H1 (cell line): ENCODE measurements at places on chromosomes 6 and 20.

- DNase-seq = peak; percentile 70
Observed at GRCh38 chr6:127120023-127120786, 1.7 kb downstream of the RSPO3 start.

- no peak for DNase-seq
Observed at GRCh38 chr20:11153819-11154218, 480.0 kb upstream of the JAG1 start.

GRCh38 chr6:7324520-7324919 is 11.5 kb upstream of the SSR1 start:
- no peak for DNase-seq

DNA sequence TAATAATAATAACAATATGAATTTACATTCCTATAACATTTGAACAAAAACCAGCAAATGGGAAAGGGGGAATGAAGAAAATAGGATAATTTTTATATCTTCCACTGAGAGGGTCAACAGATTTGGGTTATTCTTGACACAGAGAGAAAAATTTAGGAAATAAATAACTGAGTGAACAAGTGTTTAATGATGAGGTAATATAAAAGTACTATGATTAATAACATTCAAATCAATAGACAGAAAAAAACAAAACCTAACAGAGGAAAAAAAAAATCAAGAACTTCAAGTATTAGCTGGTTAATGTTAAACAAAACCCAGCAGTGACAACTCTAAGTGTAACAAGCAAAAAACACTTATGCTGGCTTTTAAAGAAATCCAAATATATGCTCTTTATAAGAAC is 66.5 kb downstream of the LCA5 start:
- no peak for DNase-seq

GRCh38 chr6:127959869-127960268 is 59.0 kb upstream of the THEMIS start:
- DNase-seq = no peak

GRCh38 chr6:130365166-130366106 is at the start of gene TMEM200A:
Gene TMEM200A (plus strand): TSS chr6:130366017. CDS start chr6:130440423, 74,406 bp downstream.
- peak; percentile 96 for DNase-seq

- no peak for DNase-seq
Observed at GRCh38 chr6:142740449-142740848, 204.5 kb downstream of the HIVEP2 start.

DNA sequence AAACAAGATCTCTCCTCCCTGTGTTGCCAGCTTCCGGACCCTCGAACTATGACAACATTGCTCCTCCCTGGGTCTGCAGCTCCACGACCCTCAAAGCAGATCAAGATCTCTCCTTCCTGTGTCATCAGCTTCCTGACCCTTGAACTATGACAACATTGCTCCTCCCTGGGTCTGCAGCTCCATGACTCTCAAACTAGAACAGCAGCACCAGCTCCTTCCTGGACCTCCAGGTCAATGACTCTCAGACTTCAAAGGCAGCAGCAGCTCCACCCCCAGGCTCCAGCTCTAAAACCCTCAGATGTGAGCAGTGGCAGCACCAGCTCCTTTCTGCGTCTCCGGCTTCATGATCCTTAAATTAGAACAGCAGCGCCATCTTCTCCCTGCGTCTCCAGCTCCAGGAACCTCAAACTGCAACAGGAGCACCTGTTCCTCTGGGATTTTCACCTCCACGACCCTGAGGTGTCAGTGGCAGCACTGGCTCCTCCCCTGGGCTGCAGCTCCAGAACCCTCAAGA is 341.0 kb upstream of the SULF2 start:
- DNase-seq = no peak

- no peak for DNase-seq
Observed at GRCh38 chr20:2838170-2838797, 2.2 kb downstream of the PCED1A start.

DNA sequence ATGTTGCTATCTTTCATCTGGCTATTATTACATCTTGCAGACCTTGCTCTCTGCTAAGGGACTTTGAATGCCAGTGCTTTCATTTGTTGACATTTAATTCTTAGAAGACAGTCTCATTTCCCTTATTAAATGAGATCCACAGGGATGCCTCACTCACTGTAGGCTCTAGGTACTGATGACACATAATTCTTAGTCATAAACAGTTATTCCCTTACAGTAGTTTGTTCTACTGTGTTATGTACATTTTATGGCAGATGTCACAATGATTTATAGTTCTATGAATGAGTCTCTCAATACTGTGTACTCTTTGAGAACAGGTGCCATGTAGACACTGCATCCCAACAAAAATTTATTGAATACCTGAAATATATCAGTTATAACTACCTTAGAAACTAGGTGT is 70.3 kb downstream of the FAM83B start:
- no peak for DNase-seq

DNA sequence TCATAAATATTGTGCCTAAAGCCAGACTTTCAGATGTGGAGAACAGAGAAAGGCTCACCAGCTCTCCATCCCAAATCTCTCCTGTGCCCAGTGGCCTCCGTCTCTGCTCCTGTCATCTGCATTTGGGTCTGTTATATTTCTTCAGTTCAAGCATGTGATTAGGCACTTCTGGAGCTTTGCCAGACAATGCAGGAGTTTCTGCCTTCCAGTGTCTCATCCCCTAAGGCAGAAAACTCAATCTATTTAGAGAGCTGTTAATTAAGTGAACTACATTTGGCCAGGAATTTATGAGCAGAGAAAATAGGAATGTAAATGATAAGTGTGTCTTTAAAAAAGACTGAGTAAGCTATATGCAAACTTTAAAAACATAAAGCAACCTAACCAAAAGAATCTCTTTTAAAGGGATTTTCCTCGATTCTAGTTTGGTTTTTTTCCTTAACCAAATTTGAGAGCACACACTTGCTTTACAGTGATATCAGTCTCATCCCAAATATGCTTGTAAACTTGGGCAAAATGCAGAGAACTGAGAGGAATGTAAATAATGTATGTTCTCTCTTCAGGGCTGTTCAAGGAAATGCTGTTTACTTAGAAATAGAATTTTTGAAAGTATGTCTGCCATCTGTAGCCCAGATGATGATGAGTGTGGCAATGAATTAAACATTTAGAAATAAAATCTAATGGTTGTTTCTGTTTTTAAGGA is 113.9 kb downstream of the ELOVL4 start:
- DNase-seq = no peak

GRCh38 chr20:24747881-24748595 is 201.0 kb upstream of the CST7 start:
- DNase-seq = no peak
